Breast epithelium (tissue), 4 donors: ENCODE measurements at places on chromosomes 1 and 21.
A peak's percentile ranks its signal among the peaks of the same experiment; 100 is the strongest.

- no peak for DNase-seq
Measured at GRCh38 chr1:59107916-59108315, 189.0 kb upstream of the FGGY start.

DNA sequence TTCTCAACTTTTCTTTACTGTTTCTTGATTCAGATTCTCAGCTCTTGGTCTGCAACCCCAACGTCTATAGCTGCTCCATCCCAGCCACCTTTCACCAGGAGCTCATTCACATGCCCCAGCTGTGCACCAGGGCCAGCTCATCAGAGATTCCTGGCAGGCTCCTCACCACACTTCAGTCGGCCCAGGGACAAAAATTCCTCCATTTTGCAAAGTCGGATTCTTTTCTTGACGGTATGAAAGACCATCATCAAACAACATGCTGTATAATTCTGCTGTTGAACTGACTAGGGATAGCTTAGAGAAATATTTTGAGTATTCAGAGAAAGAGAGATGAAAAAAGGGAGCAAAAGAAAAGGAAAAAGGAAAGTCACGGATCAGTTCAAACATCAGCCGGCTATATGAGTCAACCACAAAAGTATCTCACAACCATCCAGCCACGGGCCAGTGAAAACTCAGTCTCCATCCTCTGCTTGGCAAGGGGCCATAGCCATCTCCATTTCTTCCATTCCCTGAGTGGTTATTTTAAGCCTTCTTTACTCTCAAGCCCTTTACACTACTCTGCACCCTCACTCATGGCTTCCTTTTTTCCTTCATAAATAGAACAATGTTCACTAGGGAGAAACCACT is 14.1 kb downstream of the DNASE2B start:
- no peak for DNase-seq

DNA sequence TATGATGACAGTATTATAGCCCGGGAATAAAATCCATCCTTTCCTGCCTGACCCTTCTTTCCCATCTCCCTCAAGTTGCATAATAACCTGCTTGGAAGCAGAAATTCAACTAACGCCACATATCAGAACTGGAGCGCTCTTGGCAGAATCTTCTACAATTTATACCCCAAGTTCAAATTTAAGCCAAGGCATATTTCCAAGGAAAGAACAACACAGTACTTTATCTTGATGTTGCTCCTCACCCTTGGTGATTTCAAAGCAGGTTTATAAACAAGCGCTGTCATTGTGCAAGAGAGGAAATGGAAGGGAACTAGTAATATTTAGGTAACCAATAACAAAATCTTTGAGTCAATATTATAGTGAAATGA is 38.0 kb upstream of the PTGFRN start:
- no peak for DNase-seq

GRCh38 chr1:61400997-61401396 is 318.6 kb downstream of the NFIA start:
- no peak for DNase-seq

- no peak for DNase-seq
Measured at GRCh38 chr21:7917729-7918128, 2603.7 kb upstream of the TPTE start.

GRCh38 chr1:233393926-233394680 is 66.6 kb downstream of the MAP3K21 start:
- no peak for DNase-seq

GRCh38 chr1:176560681-176561080 is 97.7 kb downstream of the PAPPA2 start:
- DNase-seq, result no peak

GRCh38 chr1:46535063-46535462 is 16.4 kb downstream of the KNCN start:
- no peak for DNase-seq

DNA sequence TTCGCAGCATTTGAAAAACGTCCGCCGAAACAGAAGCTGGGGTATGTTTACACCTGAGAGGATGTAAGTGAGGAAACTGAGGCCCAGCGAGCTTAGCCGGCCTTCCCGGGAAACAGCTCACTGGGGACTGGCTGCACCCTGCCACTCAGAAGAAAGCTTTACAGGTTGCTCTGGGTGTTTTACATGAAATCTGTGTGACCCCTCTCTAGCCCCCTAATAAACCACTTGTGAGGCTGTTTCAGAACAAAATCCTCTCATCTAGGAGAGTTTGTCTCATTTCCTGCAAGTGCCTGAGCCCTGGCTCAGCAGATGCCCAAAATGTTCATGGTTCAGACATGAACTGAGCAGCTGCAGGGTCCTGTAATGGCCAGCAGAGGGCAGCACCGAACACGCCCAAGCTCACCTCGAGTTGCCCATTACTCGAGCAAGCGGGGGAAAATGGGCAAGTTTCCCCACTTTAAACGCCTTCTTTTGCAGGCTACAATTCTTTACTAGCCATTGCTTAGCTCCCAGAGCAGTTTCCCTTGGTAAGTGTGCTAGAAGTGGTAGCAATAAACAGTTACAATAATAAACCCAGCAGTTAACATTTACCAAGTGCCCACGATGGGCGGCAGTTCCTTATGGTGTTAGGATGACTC is 76.4 kb downstream of the FHAD1 start:
- DNase-seq, result peak; percentile 60

GRCh38 chr1:119602169-119602568 is 45.9 kb downstream of the ZNF697 start:
- DNase-seq, result no peak

GRCh38 chr1:20059847-20060246 is 10.1 kb upstream of the PLA2G5 start:
- no peak for DNase-seq

DNA sequence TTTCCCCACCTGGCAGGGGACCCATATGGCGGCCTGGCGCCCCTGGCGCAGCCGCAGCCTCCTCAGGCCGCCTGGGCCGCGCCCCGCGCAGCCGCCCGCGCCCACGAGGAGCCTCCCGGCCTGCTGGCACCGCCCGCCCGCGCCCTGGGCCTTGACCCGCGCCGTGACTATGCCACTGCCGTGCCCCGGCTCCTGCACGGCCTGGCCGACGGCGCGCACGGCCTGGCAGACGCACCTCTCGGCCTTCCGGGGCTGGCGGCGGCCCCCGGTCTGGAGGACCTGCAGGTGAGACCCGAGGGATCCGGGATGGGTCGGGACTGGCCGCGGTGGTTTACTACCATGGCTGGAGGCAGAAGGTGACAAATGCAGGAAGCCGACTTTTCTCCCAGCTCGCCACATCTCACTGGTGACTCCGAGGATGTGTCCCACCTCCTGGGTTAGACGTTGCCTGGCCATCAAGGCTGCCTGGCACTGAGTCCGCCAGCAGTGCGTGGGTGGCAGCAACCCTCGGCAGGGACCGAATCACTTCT is 1.1 kb downstream of the TFAP2E start:
- DNase-seq, result no peak

GRCh38 chr1:187622545-187622944 is 793.8 kb downstream of the PLA2G4A start:
- no peak for DNase-seq

DNA sequence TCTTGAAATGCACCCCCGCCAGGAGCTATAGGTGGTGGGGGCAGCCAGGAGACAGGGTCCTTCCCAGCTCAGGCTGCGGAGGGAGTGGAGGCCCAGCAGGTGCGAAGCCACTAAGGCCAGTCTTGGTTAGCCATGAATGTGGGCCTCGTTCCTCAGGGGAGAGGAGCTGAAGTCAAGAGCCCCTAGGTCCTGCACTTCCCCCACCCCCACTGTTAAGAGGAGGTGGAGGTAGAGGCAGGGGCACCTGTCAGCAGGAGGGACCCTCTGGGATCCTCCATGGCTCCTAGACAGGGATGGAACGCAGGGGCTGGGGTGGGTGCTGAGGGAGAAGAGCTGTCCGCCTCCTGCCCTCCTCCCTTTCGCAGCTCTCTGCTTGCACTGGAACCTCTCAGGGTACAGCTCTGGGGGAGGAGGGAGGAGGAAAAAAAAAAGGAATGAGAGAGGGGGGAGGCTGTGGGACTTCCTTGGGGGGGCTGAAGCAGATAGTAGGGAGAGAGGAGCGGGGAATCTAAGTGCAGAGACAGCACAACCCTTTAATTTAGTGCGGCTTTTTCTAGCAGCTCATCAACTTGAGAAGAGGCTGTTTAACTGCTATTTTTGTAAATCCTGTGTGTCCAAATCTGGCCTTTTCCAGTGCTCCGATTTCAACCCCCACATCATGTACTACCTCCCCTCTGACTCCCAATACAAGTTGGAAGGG is 37.0 kb downstream of the MATN1 start:
- DNase-seq, result no peak
